Putamen (tissue), 1 donor: ENCODE measurements at places on chromosomes 1 and 21.

DNA sequence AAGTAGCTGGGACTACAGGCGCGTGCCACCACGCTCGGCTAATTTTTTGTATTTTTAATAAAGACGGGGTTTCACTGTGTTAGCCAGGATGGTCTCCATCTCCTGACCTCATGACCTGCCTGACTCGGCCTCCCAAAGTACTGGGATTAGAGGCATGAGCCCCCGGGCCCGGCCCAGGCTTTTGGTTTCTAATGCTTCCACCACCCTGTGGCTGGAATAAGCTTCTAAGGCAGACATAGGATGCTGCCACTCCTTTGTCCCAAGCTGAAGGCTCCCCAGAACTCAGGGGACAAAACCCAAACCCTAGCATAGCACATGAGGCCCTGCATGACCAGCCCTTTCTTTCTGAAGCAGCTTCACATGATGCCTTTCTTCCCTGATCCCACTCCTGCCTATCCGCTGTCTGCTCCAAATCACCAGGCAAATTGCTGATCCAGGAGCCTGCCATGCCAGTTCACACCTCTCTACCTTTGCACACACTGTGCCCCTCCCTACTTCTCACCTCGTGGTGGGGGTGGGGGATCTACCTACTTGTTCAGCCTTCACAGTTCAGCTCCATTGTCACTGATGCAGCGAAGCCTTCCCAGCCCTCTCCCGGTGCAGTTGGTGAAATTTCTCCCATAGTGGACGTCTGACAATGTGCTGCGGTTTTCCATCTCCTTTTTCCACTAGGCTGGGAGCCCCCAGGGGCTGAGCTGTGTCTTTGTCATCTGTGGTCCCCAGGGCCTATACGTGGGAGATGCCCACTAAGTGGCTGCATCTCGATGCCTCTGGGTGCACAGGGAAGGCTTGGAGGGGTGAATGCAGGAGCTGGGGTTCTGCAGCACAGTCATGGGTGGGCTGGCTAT lies 6.9 kb downstream of the PTPRU start:
- DNase-seq = no peak

DNA sequence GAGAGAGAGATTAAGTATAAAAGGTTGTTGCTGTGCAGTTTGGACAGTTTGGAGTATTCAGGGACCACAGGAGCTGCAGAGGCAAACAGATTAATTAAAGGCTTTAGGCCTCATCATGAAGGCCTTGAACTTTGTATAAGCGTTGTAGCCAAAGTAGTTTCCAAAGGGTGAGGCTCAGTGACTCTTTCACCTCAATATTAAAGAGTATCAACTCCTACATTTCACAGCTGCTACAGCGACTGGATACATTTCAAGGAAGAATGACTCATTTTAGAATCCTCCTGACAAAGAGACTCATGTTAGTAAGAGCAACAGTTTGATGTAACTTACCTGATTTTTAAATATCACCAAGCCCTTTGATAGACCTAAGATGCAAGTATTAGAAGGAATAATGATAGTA lies 355.5 kb downstream of the HLX start:
- DNase-seq = no peak

- DNase-seq = no peak
Observed at GRCh38 chr1:25856856-25857255, 2.4 kb downstream of the AUNIP start.

GRCh38 chr1:156143765-156144489 lies 9.5 kb upstream of the SEMA4A start:
- DNase-seq = no peak

DNA sequence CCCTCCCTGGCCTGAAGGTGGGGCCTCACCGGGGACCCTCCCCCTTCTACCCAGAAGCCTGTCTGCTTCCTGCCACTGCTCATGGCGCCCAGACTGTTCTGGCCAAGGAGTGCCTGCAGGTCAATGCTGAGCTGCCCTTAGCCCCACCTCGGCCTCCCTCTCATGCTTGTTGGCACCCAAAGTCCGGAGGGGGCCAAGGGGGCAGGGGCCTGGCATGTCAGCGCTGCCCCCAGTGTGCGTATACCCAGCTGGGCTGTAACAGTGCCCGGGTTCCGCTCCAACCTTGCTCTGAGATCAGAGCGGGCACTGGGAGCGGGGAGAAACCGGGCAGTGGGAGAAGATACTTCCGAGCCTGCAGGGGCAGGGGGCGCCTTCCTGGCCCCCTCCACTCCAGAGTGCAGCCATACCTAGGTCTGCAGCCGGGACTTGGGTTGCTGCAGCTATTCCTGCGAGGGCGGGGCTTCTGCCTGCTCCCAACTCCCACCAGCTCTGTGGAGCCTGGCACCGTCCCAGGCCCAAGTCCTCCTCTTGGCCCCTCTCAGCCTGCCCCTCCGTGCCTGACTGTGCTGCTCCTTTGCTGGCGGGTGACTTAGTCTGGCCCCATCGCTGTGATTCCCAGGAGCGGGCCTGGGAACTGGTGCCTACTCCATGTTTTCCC lies 21.4 kb upstream of the TGFB2 start:
- DNase-seq = no peak
